M059J (cell line): ENCODE measurements at places on chromosomes 16 and 17. TPM values are rescaled to one million over a fixed set of nuclear protein-coding genes. Genes with fewer than 3 reads are reported as not detected.

The GLP2R gene
- 1.7 and 2.5 TPM in 2 replicates for total RNA-seq

The BRIP1 gene
- 13.2 and 20.8 TPM in 2 replicates for total RNA-seq

The SBK1 gene
- total RNA-seq, result 0.07 TPM in 1 of 2 replicates, not detected in the other

The CRYBA1 gene
- total RNA-seq, result not detected in 2 replicates

The ZFPM1 gene
- total RNA-seq, result 0.10 and 1.9 TPM in 2 replicates

The SLC9A5 gene
- total RNA-seq, result 0.62 and 1.3 TPM in 2 replicates

The SHISA9 gene
- total RNA-seq, result 0.10 and 0.34 TPM in 2 replicates

The NUP88 gene
- total RNA-seq, result 73.4 and 76.6 TPM in 2 replicates

The SLC13A2 gene
- total RNA-seq, result not detected in 2 replicates

The KRTAP1-1 gene
- total RNA-seq, result not detected in 2 replicates

The GPRC5C gene
- total RNA-seq, result 12.9 and 36.4 TPM in 2 replicates

The NSMCE1 gene
- 46.3 and 49.4 TPM in 2 replicates for total RNA-seq

The ASIC2 gene
- total RNA-seq, result not detected in 2 replicates

The TBX6 gene
- 0.39 TPM in 1 of 2 replicates, not detected in the other for total RNA-seq

The PPP1R27 gene
- not detected in 2 replicates for total RNA-seq

The MFSD11 gene
- total RNA-seq, result 15.8 and 16.4 TPM in 2 replicates

The KRTAP9-8 gene
- not detected in 2 replicates for total RNA-seq

The RAMP2 gene
- total RNA-seq, result 0.49 and 1.0 TPM in 2 replicates

The MT3 gene
- total RNA-seq, result not detected in 2 replicates

The CCL7 gene
- 0.17 TPM in 1 of 2 replicates, not detected in the other for total RNA-seq

The HEATR9 gene
- not detected in 2 replicates for total RNA-seq

The KRTAP1-5 gene
- total RNA-seq, result 3.2 and 5.7 TPM in 2 replicates

The LUC7L3 gene
- 8.0 and 24.0 TPM in 2 replicates for total RNA-seq

The PYDC1 gene
- not detected in 2 replicates for total RNA-seq

The TNFRSF13B gene
- not detected in 2 replicates for total RNA-seq

The CCL22 gene
- not detected in 2 replicates for total RNA-seq

The TEKT3 gene
- not detected in 2 replicates for total RNA-seq

The TERB1 gene
- not detected in 2 replicates for total RNA-seq

The SKAP1 gene
- total RNA-seq, result 0.42 and 1.1 TPM in 2 replicates

The UNKL gene
- total RNA-seq, result 6.5 and 13.0 TPM in 2 replicates

The LITAFD gene
- total RNA-seq, result not detected in 2 replicates

The CCL2 gene
- 85.5 and 135 TPM in 2 replicates for total RNA-seq

The OR4D1 gene
- total RNA-seq, result not detected in 2 replicates

The CES4A gene
- total RNA-seq, result not detected in 2 replicates

The HBM gene
- not detected in 2 replicates for total RNA-seq

The ZKSCAN2 gene
- 4.5 and 4.9 TPM in 2 replicates for total RNA-seq

The ZNF19 gene
- 2.0 and 5.3 TPM in 2 replicates for total RNA-seq

The RAPGEFL1 gene
- 0.25 TPM in 1 of 2 replicates, not detected in the other for total RNA-seq

The EVI2A gene
- total RNA-seq, result 7.4 and 7.7 TPM in 2 replicates

The CEP112 gene
- 5.9 and 6.4 TPM in 2 replicates for total RNA-seq

The SNX20 gene
- total RNA-seq, result not detected in 2 replicates

The KRTAP2-1 gene
- not detected in 2 replicates for total RNA-seq

The ZPBP2 gene
- total RNA-seq, result not detected in 2 replicates

The AHSP gene
- not detected in 2 replicates for total RNA-seq

The CCL16 gene
- not detected in 2 replicates for total RNA-seq

The KRTAP4-6 gene
- not detected in 2 replicates for total RNA-seq

The C1QTNF8 gene
- total RNA-seq, result not detected in 2 replicates

The DGKE gene
- 0.25 and 0.81 TPM in 2 replicates for total RNA-seq
